ENCODE measurements at places on chromosomes 2 and 18. TPM values are rescaled to one million over a fixed set of nuclear protein-coding genes. Genes with fewer than 3 reads are reported as not detected.

The B4GALT6 gene
- 3.0 TPM for total RNA-seq

The NTSR2 gene
- total RNA-seq: not detected

The CFAP65 gene
- total RNA-seq: 0.13 TPM

The ABCA12 gene
- under 0.01 TPM for total RNA-seq

The NBAS gene
- total RNA-seq: 49.4 TPM

The TUBA4B gene
- total RNA-seq: not detected

The IL1R1 gene
- 10.3 TPM for total RNA-seq

The DES gene
- total RNA-seq: 30.6 TPM

The MCFD2 gene
- total RNA-seq: 73.4 TPM

The FER1L5 gene
- not detected for total RNA-seq

The SLC20A1 gene
- total RNA-seq: 57.0 TPM

The VWA3B gene
- under 0.01 TPM for total RNA-seq

The MDH1B gene
- total RNA-seq: 1.4 TPM

The DSC3 gene
- 5.4 TPM for total RNA-seq

The AQP4 gene
- total RNA-seq: not detected

The GYPC gene
- total RNA-seq: 164 TPM

The IL36B gene
- total RNA-seq: not detected

The ZBTB7C gene
- 3.7 TPM for total RNA-seq

The IL36A gene
- not detected for total RNA-seq

The DTNA gene
- 11.7 TPM for total RNA-seq

The PLCD4 gene
- total RNA-seq: not detected

The VAPA gene
- total RNA-seq: 87.1 TPM

The APLF gene
- total RNA-seq: 2.8 TPM

The BMP10 gene
- not detected for total RNA-seq

The EDAR gene
- total RNA-seq: 0.51 TPM

The SKOR2 gene
- not detected for total RNA-seq

The IAH1 gene
- total RNA-seq: 79.0 TPM

The GREB1 gene
- total RNA-seq: 0.51 TPM

The PSMA8 gene
- total RNA-seq: not detected

The AFTPH gene
- 9.0 TPM for total RNA-seq

The CETN1 gene
- not detected for total RNA-seq

The DLX1 gene
- 0.16 TPM for total RNA-seq

The UBE2E3 gene
- 112 TPM for total RNA-seq

The OSBPL1A gene
- 13.9 TPM for total RNA-seq

All from mesangial cell (primary cell).